Activated CD4-positive, CD25-positive, alpha-beta regulatory T cell treated with anti-CD3 and anti-CD28 coated beads, Interleukin-2, amount 50 U/mL, for 24 hours (primary cell): ENCODE measurements at places on chromosomes 6 and 20.

GRCh38 chr6:158665332-158665731, 15.5 kb downstream of the SYTL3 start:
- no peak for ATAC-seq

GRCh38 chr6:98054453-98054852, 771.4 kb upstream of the MMS22L start:
- no peak for ATAC-seq

DNA sequence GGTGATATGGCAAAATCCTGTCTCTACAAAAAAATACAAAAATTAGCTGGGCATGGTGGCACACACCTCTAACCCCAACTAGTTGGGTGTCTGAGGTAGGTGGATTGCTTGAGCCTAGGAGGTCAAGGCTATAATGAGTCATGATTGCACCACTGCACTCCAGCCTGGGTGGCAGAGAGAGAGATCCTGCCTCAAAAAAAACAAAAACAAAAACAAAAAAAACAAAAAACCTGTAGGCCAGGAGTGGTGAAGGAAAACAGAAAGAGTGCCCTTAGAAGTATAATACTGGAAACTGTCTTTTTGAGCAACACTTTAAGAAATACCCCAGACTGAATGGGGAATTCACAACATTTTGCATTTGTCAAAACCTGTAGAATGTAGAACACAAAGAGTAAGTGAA, 85.3 kb downstream of the JARID2 start:
- no peak for ATAC-seq

DNA sequence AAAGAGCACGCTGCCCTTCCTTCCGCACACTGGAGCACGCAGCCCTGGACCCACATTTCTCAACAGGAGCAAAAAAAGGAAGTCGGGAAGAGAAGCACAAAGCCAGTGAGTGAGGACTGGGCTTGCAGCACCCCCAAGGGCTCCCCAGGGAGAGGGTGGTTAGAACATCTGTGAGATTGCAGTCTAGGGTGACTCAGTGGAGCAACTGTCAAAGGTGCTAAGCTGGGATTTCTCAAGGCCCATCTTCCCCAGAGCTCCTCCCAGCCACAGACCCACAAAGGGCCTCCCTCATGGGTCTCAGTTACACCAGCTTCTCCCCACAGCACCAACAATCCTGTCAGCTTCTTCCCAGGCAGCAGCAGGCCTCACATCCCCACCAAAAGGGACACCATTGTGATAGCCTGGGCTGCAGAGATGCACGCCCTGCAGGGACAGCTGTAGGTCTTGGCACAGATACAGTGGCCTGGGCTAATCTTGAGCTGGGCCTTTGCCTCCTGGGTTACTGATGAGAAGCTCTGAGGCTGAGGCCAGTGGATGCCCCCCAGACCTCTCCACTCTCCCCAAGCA, 39.6 kb upstream of the CD93 start:
- no peak for ATAC-seq

DNA sequence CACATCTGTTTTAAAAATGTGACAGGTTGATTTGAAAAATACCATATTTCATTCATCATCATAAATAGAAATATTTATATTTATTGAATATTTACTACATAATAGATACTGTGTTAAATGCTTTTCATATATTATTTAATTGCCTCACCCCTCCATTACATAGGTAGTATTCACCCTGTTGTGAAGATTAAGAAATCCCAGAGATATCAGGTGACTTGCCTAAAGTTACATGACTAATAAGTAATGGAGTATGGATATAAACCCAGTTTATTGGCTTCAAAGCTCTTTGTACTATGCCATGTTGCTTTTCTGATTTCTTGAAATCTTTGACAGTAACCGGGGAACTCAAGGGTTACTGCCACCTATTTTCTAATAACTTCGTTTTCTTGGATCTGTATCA, 10.1 kb upstream of the TSPYL1 start:
- ATAC-seq: no peak

DNA sequence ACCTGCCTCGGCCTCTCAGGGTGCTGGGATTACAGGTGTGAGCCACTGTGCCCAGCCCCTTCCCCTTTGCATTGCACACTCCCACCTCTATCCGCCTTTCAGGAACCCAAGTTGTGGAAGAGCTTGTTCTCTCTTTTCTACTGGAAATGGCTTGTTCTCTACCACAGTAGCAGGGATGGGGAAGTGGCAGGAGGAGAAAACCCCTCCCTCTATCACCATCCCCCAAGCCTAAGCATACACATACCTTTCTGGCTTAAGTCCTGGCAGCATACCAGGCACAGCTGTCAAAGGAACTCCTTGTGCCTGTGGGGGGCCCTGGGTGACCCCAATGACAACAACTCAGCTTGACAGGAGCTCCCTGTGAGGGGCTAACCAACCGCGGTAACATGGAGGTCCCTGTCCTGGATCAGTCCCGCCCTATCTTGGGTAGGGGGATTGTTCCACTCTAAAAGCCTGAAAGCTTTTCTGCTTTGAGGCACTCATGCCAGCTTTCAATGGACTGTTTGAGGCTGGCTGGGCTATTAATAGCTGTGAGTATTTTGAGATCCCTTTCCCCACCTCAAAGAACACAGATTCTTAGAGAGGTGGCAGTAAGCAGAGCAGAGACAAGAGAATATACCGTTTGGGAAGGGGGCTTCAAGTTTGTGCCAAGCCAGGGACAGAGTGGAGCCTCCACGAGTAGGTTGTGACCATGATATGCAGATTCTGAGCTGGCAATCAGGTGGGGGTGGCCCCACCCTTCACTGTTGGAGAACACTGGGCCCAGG, 2.3 kb downstream of the KLHDC3 start:
- no peak for ATAC-seq

DNA sequence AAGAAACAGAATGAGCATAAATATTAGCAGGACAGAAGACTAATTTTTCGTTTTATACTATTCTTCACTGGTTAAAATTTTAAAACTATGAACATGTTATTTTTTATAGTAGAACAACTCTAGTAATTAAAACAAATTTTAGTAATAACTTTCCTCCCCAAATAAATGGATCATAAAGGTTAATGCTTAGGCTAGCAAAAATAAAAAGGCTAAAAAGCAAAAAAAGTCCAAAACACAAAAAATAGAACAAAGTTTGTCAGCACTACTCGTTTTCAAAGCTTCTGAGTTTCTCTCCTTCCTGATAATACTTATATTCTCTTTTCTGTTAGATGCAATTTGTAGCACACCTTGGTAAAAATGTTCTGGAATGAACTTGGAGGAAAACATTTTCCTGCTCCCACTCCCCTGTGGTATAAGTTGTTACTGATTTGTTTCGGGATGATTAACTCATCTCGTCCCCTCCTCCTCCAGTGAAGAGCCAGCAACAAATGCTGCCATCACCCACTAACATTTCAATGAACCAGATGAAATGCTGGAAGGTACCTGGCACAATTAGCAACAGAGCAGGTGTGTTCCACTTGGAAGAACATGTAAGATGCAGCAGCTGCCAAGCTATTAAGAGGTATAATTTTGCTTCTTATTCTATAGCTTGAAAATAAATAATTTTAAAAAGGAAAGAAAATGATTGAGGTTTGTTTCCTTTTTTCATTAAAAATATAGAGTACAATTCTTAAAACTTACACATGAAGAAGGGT, 130.5 kb downstream of the MYB start:
- ATAC-seq: no peak

DNA sequence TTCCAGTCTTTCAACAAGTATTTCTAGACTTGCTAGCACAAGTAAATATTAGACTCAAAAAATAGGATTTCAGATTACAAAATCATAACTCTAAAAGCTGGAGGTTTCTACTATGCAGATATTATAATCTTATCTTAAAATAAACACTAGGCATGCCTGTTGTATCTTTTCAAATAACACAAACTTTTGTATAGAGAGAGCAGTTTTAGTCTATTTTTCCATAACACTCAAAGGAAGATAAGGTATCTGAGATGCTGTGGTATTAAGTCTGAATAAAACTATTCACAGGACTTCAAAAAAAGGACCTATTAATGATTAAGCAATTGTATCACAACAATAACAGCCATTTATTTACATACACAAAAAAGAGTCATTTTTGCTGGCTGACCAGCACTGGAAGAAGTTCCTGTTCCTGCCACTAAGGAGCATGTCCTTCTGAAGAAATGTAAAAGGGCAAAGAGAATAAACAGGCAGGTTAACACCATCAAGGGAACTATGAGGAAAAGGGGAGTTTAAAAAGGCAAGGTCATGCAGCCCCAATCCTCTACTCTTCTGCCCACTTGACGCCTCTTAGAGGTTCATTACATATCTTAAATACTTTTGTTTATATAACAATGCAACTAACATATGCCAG, 39.4 kb downstream of the REPS1 start:
- ATAC-seq: no peak

DNA sequence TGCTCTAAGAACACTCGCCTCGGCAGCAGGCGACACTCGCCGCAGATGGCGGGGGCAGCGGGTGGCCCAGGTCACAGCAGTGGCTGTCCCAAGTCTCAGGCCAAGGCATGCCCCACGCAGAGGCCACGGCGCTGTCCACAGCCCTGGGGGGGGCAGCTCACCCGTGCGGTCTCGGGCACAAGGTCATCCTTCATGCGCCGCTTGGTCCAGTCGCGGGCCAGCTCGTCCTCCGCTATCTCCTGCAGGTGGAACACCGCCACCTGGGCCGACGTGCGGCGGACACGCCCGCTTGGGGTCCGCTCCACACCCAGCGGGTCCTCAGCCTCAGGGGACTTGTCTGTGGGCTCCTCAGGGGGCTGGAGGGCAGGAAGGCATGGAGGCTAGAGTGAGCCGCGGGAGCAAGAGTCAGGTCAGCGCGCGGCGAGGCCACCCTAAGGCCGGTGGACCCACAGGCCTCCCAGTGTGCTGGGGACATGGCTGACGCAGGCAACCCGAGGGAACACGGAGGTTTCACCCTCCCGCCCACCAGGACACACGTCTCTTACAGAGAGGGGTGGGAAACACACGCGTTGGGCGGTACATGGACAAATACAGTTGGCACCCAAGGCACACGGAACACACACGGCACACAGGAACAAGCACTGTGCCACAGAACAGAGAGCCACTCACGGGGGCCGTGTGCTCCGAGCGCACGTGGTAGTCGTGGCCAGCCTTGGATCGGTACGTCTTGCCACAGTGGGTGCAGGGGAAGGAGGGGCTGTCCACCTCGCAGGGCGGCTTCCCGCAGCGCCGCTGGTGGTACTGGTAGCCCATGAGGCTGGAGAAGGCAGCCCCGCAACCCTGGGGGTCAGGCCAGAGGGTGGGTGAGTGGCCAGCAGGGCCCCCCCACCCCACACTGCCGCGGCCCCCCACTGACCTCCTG, 6.5 kb upstream of the UCKL1 start:
- ATAC-seq: no peak

- ATAC-seq: no peak
Observed at GRCh38 chr6:89655122-89655521, 16.6 kb upstream of the LYRM2 start.

- no peak for ATAC-seq
Observed at GRCh38 chr6:163998496-163998895, 584.0 kb downstream of the QKI start.

GRCh38 chr6:132060591-132060990, 109.4 kb upstream of the CCN2 start:
- ATAC-seq: no peak

- peak; percentile 39 for ATAC-seq
Observed at GRCh38 chr6:26550250-26550993, 12.3 kb downstream of the HMGN4 start.

GRCh38 chr6:5765141-5765760, 241.5 kb downstream of the NRN1 start:
- ATAC-seq: no peak

- no peak for ATAC-seq
Observed at GRCh38 chr6:157954150-157955117, 27.2 kb upstream of the SYNJ2 start.

- ATAC-seq: no peak
Observed at GRCh38 chr6:154537511-154538325, 27.2 kb upstream of the CNKSR3 start.

GRCh38 chr20:43778375-43778774, 51.6 kb upstream of the GTSF1L start:
- ATAC-seq: no peak

- ATAC-seq: peak; percentile 2
Observed at GRCh38 chr20:36065427-36065998, 89.0 kb upstream of the EPB41L1 start.

GRCh38 chr6:6889601-6890000, 218.2 kb upstream of the RREB1 start:
- ATAC-seq: no peak

GRCh38 chr6:30163090-30163917, at the start of gene TRIM15:
Gene TRIM15, plus strand, starts transcription at chr6:30163546. Its CDS starts 139 bp downstream, at chr6:30163685.
- peak; percentile 76 for ATAC-seq

- ATAC-seq: no peak
Observed at GRCh38 chr20:16194617-16195360, 378.5 kb downstream of the KIF16B start.

DNA sequence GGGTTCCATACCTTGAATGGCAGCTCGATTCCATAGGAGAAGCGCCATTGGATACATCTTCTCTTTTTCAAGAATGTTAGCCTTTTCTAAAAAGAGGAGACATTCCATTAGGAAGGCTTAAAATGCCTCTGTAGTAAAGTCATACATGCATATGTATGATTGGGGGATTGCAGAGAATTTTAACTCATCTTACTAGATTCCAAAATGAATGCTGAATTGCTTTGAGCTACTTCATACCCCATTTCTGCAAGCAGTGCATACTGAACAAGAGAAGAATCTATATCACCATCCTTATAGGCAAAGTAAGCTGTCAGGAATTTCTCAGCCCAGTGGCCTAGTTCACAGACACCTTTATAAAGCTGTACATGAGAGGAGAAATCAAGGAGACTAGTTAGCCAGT, 80.3 kb downstream of the NDUFAF5 start:
- no peak for ATAC-seq

DNA sequence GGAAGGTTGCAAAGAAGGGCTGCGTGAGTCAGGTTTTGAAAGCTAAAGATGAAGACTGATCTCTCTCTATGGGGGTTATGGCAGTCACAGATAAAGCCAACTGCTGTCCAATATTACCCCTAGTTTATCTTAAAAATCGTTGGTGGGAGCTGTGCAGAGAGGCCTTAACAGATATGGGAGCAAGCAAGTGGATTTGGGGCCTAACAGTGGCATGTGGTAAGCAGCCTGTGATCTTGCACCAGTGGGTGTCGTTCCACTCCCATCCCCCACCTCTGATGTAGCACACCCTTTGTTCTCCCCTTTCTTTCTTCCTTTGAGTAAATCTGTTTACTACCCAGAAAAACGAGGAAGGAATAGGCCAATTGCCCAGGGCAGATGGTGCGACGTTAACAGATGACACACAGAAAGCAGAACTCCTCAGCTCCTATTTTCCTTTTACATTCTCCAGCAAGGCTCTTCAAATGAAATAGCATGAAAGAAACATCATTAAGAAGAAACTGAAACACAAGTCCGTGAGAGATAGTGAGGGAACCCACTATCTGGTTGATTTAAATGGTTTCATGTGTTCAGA, 274.1 kb upstream of the CITED2 start:
- ATAC-seq: no peak

GRCh38 chr20:16352321-16352720, 220.9 kb downstream of the KIF16B start:
- no peak for ATAC-seq

GRCh38 chr6:140319209-140319608, 944.8 kb upstream of the CITED2 start:
- ATAC-seq: no peak

GRCh38 chr6:136468711-136469110, 81.5 kb downstream of the MAP7 start:
- ATAC-seq: no peak
